Calu3 (cell line): ENCODE measurements at places on chromosomes 13 and 19. TPM values are rescaled to one million over a fixed set of nuclear protein-coding genes. Genes with fewer than 3 reads are reported as not detected.
A peak's percentile ranks its signal among the peaks of the same experiment; 100 is the strongest.

DNA sequence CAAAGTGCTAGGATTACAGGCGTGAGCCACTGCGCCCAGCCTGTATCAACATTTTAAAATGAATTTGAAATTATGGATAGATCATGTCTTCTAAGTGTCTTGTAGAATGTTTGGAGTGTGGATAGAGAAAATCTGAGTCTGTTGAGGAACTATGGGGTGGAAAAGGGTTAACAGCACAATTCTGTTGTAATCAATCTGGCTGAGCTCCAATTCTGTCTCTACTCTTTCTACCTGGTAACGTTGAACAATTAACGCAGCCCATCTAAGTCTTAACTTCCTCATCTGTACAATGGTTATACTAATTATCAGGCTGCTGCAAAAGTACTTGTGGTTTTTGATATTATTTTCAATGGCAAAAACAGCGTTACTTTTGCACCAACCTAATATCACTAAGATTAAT, 4.1 kb downstream of the FPR2 start:
- no peak overlapping the region for H3K4me3 ChIP-seq
- DNase-seq = no peak
- peaks cover 28% of the 10 kb centered on the region for H3K27me3 ChIP-seq
- no peaks in the 10 kb centered on the region for H3K36me3 ChIP-seq
- H3K4me1 ChIP-seq = no peaks in the 10 kb centered on the region

DNA sequence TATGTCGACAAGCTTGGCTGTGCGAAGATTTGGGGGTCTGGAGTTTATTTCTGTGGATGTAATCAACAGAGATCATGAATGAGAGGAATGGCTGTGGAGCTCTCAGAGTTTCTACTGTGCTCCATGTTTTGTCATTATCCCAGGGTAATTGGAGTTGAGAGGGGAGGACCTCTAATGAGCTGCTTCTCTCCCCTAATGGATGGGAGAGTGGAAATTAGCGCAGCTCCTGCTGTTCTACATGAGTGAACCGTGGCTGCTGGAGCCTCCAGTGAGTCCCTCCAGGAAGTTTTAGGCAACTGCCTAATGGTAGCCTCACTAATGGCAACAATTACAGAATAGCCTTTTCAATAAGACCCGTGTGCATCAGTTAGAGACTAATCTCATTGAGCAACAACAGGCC, 31.3 kb upstream of the FGF9 start:
- H3K4me1 ChIP-seq = peaks cover 25% of the 10 kb centered on the region
- no peak for DNase-seq
- no peaks in the 10 kb centered on the region for H3K27me3 ChIP-seq
- no peak overlapping the region for H3K4me3 ChIP-seq
- no peak overlapping the region for H3K27ac ChIP-seq

DNA sequence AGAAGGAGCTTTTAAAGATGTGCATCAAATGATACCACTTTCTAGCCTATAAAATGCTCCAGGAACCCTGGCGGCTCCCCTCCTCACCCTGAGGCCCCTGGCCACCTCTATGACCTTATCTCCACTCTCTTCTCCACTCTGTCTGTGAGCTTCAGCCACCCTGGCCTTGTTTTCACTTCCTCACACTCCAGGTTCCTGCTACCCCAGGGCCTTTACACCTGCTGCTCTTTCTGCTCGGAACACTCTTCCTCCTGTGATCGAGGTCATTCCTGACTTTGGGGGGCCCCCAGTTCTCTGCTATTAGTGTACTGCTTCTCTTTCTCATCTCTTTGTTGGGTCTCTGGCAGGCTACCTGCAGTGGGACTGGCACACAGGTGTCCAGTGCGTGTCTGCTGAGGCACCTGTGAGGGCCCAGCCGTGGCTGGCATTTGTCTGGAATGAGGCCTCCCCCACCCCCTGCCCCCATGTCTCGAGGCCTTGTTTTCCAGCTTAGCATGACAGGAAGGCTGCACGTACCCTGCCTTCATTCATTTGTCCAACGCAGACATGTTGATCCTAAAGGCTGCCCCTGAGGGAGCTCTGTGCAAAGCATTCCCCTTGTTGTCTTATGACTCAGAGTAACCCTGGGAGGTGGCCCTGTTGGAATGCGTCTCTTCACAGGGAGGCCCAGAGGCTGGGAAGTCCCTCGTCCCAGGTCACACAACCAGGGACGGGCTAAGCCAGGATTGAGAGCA, 2.3 kb downstream of the DDA1 start:
- peaks cover 19% of the 10 kb centered on the region for H3K4me1 ChIP-seq
- no peaks in the 10 kb centered on the region for H3K27me3 ChIP-seq
- peak overlapping the region; percentile 68 for H3K4me3 ChIP-seq

Gene ZNF799
- 5.1 and 7.4 TPM in 2 replicates for total RNA-seq

GRCh38 chr13:51556740-51557139, 27.5 kb upstream of the WDFY2 start:
- no peak overlapping the region for H3K27ac ChIP-seq
- DNase-seq = no peak
- H3K4me1 ChIP-seq = peaks cover 18% of the 10 kb centered on the region
- H3K4me3 ChIP-seq = no peak overlapping the region

Gene RANBP3
- total RNA-seq = 57.0 and 58.4 TPM in 2 replicates

- no peak for DNase-seq
- H3K4me1 ChIP-seq = no peaks in the 10 kb centered on the region
- H3K27me3 ChIP-seq = no peaks in the 10 kb centered on the region
Measured at GRCh38 chr13:34591900-34592529, 350.1 kb upstream of the NBEA start.

Gene MIR17HG
- total RNA-seq = 3.4 and 4.1 TPM in 2 replicates

GRCh38 chr19:32671883-32672593, 2.9 kb downstream of the ANKRD27 start:
- no peak for DNase-seq
- H3K4me3 ChIP-seq = no peak overlapping the region
- peaks cover 14% of the 10 kb centered on the region for H3K27me3 ChIP-seq
- H3K4me1 ChIP-seq = peaks cover 33% of the 10 kb centered on the region
- peaks cover 27% of the 10 kb centered on the region for H3K36me3 ChIP-seq
- no peak overlapping the region for H3K27ac ChIP-seq

- H3K27me3 ChIP-seq = peaks cover 16% of the 10 kb centered on the region
- H3K27ac ChIP-seq = peak within 1 kb of the TSS; percentile 34
- peaks cover 23% of the 10 kb centered on the region for H3K4me1 ChIP-seq
- peak within 1 kb of the TSS; percentile 44 for H3K4me3 ChIP-seq
- peaks cover 13% of the 10 kb centered on the region for H3K36me3 ChIP-seq
- peak; percentile 80 for DNase-seq
Measured at GRCh38 chr19:51026554-51026831, at the start of gene KLK11. TSS of gene KLK11 (minus strand) at chr19:51026616. CDS start at chr19:51025631, 985 bp downstream.

DNA sequence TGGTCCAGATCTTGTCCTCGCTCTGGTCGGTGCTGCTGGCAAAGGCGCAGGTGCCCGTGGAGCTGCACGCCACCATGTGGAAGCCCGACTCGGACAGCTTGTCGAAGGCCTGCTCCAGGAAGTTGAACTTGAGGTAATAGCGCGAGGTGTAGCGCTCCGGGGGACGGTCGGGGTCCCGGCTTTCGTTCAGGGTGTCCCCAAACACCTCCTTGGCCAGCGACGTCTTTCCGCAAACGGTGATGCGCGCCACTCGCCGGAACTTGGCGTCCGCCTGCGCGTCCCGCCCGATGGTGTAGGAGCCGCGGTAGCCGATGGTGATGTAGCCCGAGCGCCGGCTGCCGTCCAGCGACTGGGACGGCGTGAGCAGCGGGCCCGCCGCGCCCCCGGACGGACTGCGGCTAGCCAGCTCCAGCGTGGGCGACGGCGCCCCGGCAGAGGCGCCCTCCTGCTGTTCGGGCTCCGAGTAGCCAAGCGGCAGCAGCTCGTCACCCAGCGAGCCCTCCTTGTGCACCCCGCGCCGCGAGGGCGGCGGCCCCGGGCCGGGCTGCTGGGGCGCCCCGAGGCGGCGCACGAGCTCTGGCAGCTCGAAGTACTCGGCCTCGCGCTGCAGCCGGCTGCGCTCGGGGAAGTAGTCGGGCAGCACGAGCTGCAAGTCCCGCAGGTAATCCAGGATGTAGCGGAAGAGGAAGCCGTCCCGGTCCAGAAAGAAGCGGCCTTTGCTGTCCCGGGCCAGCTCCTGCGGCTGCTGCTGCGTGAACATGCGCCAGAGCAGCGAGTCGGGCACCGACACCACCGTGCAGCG, 801 bp downstream of the KCTD12 start:
- no peaks in the 10 kb centered on the region for H3K4me1 ChIP-seq
- no peak overlapping the region for H3K27ac ChIP-seq
- peak; percentile 47 for DNase-seq
- H3K4me3 ChIP-seq = peak overlapping the region; percentile 62
- H3K27me3 ChIP-seq = no peaks in the 10 kb centered on the region

GRCh38 chr19:38500450-38500849, 67.0 kb downstream of the RYR1 start:
- H3K27me3 ChIP-seq = peaks cover 72% of the 10 kb centered on the region
- H3K27ac ChIP-seq = no peak overlapping the region
- DNase-seq = no peak
- no peak overlapping the region for H3K4me3 ChIP-seq

Gene KLHL1
- total RNA-seq = not detected in 2 replicates

GRCh38 chr13:23921451-23921888, 24.2 kb upstream of the C1QTNF9B start:
- DNase-seq = peak; percentile 38
- H3K4me1 ChIP-seq = peaks cover 29% of the 10 kb centered on the region
- no peaks in the 10 kb centered on the region for H3K36me3 ChIP-seq
- no peak overlapping the region for H3K4me3 ChIP-seq
- no peak overlapping the region for H3K27ac ChIP-seq
- no peaks in the 10 kb centered on the region for H3K27me3 ChIP-seq

- no peaks in the 10 kb centered on the region for H3K4me1 ChIP-seq
- no peak for DNase-seq
- no peaks in the 10 kb centered on the region for H3K36me3 ChIP-seq
- H3K27me3 ChIP-seq = no peaks in the 10 kb centered on the region
Measured at GRCh38 chr13:109436841-109437240, 349.5 kb downstream of the IRS2 start.

DNA sequence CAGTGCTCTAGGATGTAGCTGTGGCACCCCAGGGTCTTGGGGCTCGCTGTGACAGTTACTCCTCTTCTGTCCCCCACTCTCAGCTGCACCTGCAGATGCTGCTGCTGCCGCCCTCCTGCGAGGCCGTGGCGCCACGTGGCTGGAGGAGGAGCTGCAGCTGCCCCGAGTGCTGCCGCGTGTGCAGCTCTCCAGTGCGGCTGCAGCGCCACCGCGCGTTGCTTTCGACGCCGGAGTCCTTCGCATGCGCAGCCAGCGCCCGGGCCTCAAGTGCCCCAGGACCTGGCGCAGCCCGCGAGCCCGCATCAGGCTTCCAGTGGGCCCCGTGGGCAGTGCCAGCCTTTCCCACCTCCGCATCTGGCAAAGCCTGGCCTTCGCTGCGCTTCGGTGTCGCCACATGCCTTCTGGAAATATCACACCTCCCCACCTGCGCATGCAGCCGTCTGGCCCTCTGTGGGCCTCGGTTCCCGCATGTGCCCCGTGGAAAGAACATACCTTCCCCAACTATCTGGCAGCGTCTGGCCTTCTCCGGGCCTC, 692 bp upstream of the ZNF580 start:
- peak overlapping the region; percentile 32 for H3K27ac ChIP-seq
- H3K27me3 ChIP-seq = no peaks in the 10 kb centered on the region
- DNase-seq = no peak
- H3K36me3 ChIP-seq = peaks cover 80% of the 10 kb centered on the region
- H3K4me1 ChIP-seq = peaks cover 59% of the 10 kb centered on the region

Gene DACT3
- not detected in 2 replicates for total RNA-seq

- peaks cover 11% of the 10 kb centered on the region for H3K27me3 ChIP-seq
- peaks cover 6% of the 10 kb centered on the region for H3K4me1 ChIP-seq
- no peak overlapping the region for H3K27ac ChIP-seq
- peaks cover 8% of the 10 kb centered on the region for H3K36me3 ChIP-seq
Measured at GRCh38 chr13:114135731-114136171, 3.3 kb upstream of the RASA3 start.

Gene LILRA2
- total RNA-seq = not detected in 2 replicates

Gene CCDC8
- not detected in 2 replicates for total RNA-seq
